ENCODE measurements at places on chromosomes 7 and 10.
A peak's percentile ranks its signal among the peaks of the same experiment; 100 is the strongest.

DNA sequence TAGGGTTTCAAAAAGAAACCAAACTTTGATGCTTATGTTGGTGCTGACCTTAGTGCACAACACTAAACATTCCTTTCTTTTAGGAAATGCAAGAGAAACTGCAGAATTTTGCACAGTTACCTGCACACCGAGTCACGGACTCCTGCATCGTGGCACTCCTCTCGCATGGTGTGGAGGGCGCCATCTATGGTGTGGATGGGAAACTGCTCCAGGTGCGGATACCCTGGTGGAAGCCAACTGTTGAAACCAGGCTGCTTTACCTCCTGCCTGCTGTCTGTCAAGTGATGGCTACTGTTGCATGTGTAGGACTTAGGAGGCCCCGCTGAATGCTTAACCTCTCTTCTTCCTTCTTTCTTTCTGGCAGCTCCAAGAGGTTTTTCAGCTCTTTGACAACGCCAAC, 11.7 kb downstream of the CASP2 start:
- no peak overlapping the region for H3K4me3 ChIP-seq
- DNase-seq: no peak
- H3K36me3 ChIP-seq: peaks cover 6% of the 10 kb centered on the region

DNA sequence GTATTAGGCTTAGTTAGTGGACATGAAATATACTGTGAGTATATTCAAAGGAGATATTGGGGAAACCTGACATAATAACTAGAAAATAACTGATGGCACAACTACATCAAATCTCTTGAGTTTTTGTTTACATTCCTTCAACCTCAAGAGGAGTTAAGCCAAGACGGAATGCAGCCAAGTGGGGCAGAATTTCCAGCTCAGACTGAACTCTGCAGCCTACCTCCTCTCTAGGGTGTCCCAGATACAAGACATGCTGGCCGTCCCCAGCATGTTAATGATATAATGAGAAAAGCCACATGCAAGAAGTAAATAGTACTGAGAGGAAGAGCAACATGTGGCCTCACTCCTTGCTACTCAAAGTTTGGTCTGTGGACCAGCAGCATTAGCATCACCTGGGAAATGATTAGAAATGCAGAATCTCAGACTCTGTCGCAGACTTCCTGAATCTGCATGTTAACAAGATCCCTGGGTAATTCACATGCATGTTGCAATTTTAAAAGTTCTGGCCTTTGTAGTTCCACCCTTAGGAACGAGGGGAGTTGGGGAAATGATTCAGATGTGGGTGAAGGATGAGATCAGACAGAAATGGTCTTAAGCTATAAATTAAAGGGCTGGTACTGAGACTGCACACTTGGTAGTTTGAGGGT, 118.4 kb upstream of the CACUL1 start:
- H3K36me3 ChIP-seq: no peaks in the 10 kb centered on the region
- H3K27me3 ChIP-seq: no peaks in the 10 kb centered on the region
- no peak overlapping the region for H3K27ac ChIP-seq
- H3K4me1 ChIP-seq: no peaks in the 10 kb centered on the region
- no peak for DNase-seq

DNA sequence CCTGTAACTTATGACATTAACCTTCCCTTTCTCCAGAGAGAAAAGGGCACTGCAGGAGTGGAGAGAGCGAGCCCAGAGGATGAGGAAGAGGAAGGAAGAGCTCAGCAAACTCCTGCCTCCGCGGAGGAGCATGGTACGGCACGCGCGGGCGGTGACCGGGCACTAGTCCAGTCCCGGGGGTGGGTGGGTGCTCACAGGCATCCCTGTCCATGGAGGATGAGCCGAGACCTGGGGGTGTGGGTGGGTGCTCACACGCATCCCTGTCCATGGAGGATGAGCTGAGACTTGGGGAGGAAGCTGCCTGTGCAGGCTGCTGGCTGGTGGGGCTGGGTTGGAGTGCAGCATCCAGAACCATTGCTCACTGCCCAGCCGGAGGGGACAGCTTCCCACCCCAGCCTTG, 23.8 kb downstream of the LRRC27 start:
- H3K36me3 ChIP-seq: no peaks in the 10 kb centered on the region
- DNase-seq: peak; percentile 34
- no peaks in the 10 kb centered on the region for H3K4me1 ChIP-seq
- no peak overlapping the region for H3K4me3 ChIP-seq
- peak overlapping the region; percentile 63 for H3K27ac ChIP-seq
- no peaks in the 10 kb centered on the region for H3K27me3 ChIP-seq

- peaks cover 13% of the 10 kb centered on the region for H3K27me3 ChIP-seq
- no peak overlapping the region for H3K4me3 ChIP-seq
- H3K27ac ChIP-seq: no peak overlapping the region
Observed at GRCh38 chr7:27249724-27250556, 7.3 kb downstream of the EVX1 start.

GRCh38 chr10:71475243-71475871, 78.6 kb downstream of the CDH23 start:
- no peaks in the 10 kb centered on the region for H3K36me3 ChIP-seq
- H3K27ac ChIP-seq: no peak overlapping the region
- DNase-seq: no peak
- H3K27me3 ChIP-seq: no peaks in the 10 kb centered on the region
- H3K4me3 ChIP-seq: no peak overlapping the region
- peaks cover 7% of the 10 kb centered on the region for H3K4me1 ChIP-seq

DNA sequence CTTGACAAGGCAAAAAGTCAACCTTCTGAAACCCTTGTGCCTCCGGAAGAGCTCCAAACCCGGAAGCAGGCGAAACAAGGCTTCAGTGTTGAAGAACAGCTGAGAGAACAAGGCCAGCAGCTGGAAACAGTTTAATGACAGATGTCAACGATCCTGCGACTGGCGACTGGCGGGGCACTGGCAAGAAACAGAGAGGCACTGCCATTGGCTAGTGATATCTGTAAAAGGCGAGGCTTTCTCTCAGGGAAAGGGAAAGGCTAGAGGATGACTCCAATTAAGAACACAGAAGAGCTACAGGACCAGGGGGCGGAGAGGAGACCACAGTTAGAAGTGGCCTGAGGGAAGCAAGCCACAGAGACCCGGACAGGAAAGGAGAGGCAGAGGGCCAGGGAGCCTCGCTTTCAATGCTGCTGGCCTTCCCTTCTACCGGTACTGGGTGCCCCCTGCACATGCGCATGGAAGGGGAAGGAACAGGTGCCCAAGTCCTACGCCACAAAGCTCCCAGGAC, 19.4 kb downstream of the ITGB1 start:
- no peaks in the 10 kb centered on the region for H3K27me3 ChIP-seq
- peak overlapping the region; percentile 88 for H3K27ac ChIP-seq
- H3K36me3 ChIP-seq: no peaks in the 10 kb centered on the region
- H3K4me1 ChIP-seq: peaks cover 3% of the 10 kb centered on the region
- peak overlapping the region; percentile 22 for H3K4me3 ChIP-seq

- H3K27me3 ChIP-seq: no peaks in the 10 kb centered on the region
- no peak for DNase-seq
- no peak overlapping the region for H3K4me3 ChIP-seq
- H3K36me3 ChIP-seq: no peaks in the 10 kb centered on the region
- no peaks in the 10 kb centered on the region for H3K4me1 ChIP-seq
Observed at GRCh38 chr7:7256731-7257274, 74.5 kb downstream of the C1GALT1 start.

- no peaks in the 10 kb centered on the region for H3K4me1 ChIP-seq
- H3K36me3 ChIP-seq: no peaks in the 10 kb centered on the region
- no peak for DNase-seq
- H3K4me3 ChIP-seq: no peak overlapping the region
- H3K27ac ChIP-seq: no peak overlapping the region
Observed at GRCh38 chr10:119268871-119269506, 61.6 kb downstream of the GRK5 start.

DNA sequence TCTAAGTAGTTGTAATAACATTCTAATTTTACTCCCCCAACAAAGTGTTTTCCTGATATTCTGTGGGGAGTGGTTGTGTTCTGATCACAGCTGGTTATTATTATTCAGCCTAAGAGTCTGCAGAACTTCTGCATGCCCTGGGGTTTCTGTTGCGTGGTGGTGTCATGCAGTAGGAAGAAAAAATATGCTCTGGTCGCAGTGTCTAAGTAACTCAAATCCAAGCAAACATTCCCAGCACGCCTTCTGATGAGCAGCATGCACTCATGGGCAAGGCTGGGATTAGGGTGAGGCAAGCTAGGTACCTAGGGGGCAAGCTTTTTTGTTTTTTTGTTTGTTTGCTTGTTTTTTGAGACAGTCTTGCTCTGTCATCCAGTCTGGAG, 112.8 kb upstream of the KMT2E start:
- H3K36me3 ChIP-seq: no peaks in the 10 kb centered on the region
- no peaks in the 10 kb centered on the region for H3K27me3 ChIP-seq
- H3K4me3 ChIP-seq: no peak overlapping the region
- no peaks in the 10 kb centered on the region for H3K4me1 ChIP-seq
- DNase-seq: no peak

DNA sequence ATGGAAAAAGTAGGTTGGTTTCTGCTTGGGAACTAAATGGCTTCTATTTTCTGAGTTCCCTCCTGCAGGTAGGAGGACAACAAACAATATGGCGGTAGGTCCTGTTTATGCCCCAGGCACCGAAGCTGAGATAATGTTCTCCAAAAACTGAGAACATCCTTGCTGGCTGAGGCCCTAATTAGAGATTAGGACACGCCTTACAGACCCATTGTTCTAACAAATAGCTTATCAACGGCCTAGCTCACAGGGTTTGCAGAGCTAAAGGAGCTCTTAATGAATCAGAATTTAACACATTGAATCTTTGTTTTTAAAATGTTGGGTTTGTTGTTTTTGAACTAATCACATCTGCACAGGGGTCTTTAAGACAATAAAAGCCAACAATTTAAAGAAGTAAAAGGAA, 37.0 kb downstream of the HTR5A start:
- no peak overlapping the region for H3K27ac ChIP-seq
- H3K4me3 ChIP-seq: no peak overlapping the region
- peaks cover 46% of the 10 kb centered on the region for H3K27me3 ChIP-seq
- no peaks in the 10 kb centered on the region for H3K4me1 ChIP-seq
- DNase-seq: no peak

- H3K27ac ChIP-seq: no peak overlapping the region
- no peak overlapping the region for H3K4me3 ChIP-seq
- no peak for DNase-seq
- H3K36me3 ChIP-seq: no peaks in the 10 kb centered on the region
- H3K27me3 ChIP-seq: no peaks in the 10 kb centered on the region
Observed at GRCh38 chr7:92823042-92823441, 13.3 kb downstream of the CDK6 start.

- no peak overlapping the region for H3K27ac ChIP-seq
- no peaks in the 10 kb centered on the region for H3K27me3 ChIP-seq
- H3K4me3 ChIP-seq: no peak overlapping the region
- H3K36me3 ChIP-seq: no peaks in the 10 kb centered on the region
Observed at GRCh38 chr7:50508471-50508943, 56.7 kb downstream of the DDC start.

DNA sequence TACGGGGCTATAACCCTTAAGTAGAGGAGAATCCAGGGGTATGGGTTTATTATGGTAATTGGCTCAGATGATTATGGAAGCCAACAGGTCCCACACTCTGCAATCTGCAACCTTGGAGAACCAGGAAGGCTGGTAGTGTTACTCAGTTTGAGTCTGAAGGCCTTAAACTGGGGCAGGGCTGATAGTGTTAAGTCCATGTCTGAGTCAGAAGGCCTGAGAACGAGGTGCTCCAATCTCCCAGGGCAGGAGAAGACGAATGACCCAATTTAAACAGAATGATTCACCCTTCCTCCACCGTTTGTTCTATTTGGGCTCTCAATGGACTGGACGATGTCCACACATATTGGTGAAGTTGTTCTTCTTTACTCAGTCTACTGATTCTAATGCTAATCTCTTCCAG, 244.5 kb upstream of the PTER start:
- no peaks in the 10 kb centered on the region for H3K36me3 ChIP-seq
- H3K4me1 ChIP-seq: no peaks in the 10 kb centered on the region
- H3K27ac ChIP-seq: no peak overlapping the region
- DNase-seq: no peak
- H3K27me3 ChIP-seq: no peaks in the 10 kb centered on the region
- no peak overlapping the region for H3K4me3 ChIP-seq

DNA sequence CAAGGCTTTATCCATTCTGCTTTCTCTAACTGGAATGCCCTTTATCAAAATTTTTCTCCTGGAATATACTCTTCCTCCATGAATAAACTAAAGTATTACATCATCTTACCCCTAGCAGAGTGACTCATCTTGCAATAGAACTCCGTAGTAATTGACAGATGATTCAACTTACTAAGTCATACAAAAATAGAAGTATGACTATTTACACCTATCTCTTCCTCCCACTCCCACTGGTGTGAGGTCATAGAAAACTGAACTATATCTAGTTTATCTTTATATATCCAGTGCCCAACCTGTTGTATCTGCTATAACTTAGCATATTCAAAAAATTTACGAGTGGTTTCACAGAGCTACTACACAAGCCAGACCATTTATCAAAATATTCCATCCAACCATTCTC, 26.1 kb downstream of the ABCB1 start:
- DNase-seq: no peak
- H3K4me1 ChIP-seq: no peaks in the 10 kb centered on the region

DNA sequence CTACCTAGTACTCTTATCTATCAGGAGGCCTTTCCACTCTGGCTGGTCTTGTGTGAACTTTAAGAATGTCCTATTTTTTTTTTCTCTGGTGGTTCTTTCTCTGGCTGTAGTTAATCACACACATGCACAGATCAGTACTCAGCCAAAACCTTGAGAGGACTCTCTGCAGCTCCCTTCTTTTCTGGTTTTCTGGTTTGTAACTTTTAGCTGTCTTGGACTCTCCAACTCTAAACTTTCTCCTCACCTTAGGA, 54.9 kb upstream of the HELLS start:
- H3K27me3 ChIP-seq: no peaks in the 10 kb centered on the region
- no peak for DNase-seq
- H3K36me3 ChIP-seq: no peaks in the 10 kb centered on the region
- no peak overlapping the region for H3K4me3 ChIP-seq
- no peaks in the 10 kb centered on the region for H3K4me1 ChIP-seq

DNA sequence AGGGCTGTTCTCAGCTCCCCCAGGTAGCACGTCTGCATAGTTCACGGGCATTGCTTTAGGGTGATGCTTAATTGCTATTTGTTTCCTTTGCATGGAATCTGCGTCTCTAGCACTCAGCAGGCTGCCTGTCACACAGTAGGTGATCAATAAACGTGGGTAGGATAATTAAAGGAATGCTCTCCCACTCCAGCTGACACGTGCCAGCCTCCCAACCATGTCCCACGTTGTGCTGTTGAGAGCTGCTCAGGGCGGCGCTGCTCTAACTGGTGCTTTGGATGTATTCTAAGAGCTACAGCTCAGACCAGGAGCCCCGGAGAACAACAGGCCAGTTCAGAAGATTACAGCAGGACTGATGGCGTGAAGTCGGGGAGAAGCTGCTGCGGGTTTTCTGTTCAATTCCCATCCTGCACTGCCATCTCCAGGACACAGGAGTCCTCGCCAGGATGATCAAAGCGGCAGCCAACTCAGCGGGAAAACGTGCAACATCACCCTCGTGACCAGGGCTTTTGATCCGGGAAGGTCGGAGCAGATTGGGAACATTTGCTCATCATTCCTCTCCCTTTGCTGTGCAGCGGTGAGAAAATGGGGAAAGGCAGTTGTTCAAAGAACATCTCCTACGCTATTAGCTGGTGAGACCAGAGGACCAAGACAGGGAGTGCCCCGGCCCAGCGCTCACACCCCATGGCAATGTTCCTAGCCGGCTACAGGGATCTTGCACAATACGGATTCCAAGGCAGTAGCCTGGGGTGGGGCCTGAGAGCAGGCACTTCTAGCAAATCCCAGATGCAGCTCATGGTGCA, 50.5 kb upstream of the FOXK1 start:
- H3K27ac ChIP-seq: peak overlapping the region; percentile 33
- DNase-seq: peak; percentile 72
- no peaks in the 10 kb centered on the region for H3K36me3 ChIP-seq
- H3K27me3 ChIP-seq: no peaks in the 10 kb centered on the region

- no peak for DNase-seq
- H3K27me3 ChIP-seq: no peaks in the 10 kb centered on the region
- H3K36me3 ChIP-seq: no peaks in the 10 kb centered on the region
- H3K4me1 ChIP-seq: no peaks in the 10 kb centered on the region
- no peak overlapping the region for H3K4me3 ChIP-seq
Observed at GRCh38 chr7:18132811-18133210, 105.2 kb upstream of the PRPS1L1 start.
